Occipital lobe (tissue), 3 donors: ENCODE measurements at places on chromosomes 2 and 18.

GRCh38 chr2:164782323-164782722 is 59.3 kb downstream of the COBLL1 start:
- no peak for DNase-seq

DNA sequence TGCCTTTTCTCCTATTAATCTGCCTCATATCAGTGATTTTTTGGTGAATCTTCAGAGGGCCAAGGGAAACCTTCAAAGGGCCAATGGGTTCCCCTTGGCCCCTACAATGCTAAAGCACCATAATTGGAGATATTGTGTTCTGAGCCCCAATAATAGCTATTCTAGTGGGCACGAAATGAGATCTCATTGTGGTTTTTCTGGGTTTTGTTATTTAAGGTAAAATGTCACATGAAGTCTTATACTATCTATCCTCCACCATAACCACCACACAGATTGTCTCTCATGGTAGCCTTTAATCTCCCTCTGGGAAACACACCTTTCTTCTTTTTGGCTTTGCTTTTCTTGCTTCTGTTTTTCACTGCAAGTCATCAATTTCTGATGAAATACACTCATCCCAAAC is 152.8 kb downstream of the B3GNT2 start:
- DNase-seq, result no peak

DNA sequence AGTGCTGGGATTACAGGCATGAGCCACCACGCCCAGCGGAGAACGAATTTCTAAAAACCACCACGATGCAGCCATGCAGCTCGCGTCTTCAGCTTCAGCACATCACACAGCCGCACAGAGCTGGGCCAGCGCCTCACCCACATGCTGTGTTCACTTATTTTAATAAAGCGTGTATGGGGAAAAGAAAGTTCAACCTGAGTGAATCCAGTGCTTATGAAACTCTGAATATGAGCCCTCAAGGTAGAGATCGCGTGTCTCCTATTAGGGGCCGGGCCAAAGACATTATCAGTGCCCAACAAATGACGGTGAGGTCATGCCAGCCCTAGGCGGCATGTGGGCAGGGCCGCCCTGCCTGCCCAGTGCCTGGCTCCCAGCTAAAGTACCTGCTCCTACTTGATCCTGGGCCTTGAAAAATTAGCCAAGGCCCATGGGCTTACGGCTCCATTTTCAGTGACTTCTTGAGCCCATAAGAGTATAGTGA is 44.3 kb downstream of the SPRED2 start:
- DNase-seq, result no peak

DNA sequence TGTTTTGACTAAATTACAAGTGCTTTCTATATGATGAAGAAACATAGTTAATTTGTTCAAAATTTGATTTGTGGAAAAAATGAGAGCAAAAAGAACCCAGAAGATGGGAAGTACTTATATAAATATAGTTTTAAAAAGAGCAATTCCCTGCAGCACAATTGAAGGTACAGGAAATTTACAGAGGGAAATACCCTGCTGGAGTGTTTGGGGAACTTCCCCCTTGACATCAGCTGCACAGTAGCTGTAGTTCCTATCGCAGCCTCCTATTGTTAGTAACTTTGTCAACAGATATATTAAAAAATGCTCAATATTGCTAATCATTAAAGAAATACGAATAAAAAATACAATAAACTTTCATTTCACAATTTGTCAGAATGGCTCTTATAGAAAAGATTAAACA is 1118.8 kb upstream of the ZEB2 start:
- DNase-seq, result no peak

GRCh38 chr2:24452502-24452885 is 38.6 kb upstream of the NCOA1 start:
- DNase-seq, result no peak

GRCh38 chr18:68940039-68940438 is 142.2 kb downstream of the CCDC102B start:
- no peak for DNase-seq

DNA sequence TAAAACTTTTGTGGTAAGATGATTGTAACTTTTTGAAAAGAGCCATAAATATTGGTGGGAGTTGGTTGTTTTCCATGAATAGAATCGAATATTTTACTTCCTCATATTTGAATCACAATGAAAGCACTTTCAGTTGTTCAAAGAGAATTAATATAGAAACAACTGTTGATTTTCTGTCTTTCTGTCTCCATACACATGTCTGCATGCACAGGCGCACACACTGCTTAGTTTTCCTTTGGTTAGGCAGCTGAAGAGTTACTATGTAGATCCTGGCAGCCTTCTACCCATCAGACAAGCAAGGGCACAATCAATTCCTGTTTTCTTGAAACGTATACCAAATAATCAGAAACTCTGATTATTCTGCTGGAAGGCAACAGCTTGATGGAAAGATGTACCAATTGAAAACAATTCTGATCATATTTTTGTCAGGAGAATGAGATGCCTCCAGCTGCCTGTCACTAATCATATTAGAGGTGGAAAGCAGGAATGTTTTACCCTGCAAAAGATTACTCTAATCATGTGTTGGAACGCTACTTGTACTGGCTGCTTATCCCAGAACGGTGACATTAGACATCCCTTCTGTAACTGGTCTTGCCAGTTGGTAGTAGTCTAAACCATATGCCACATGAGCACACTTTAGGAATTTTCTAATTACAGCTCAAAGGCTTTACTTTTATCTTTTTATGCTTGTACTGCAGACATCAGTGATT is 24.0 kb downstream of the SPATS2L start:
- no peak for DNase-seq

DNA sequence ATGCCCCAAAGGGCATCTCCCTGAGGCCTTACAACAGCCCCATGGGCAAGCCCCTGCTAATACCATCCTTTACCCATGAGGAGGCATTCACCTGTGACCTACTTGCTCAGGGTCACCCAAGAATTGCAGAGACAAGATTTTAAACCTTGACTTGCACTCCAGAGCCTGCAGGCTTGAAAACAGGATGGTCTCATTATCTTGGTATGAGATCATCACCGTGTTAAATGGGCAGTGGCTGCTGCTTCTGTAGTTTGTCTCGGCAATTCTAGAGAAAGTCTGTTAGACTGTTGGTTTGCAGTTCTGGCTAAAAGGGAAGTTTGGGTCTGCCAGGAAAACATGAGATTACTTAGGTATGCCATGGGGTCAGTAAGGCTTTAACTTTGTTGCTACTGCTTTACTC is 698.9 kb downstream of the GALR1 start:
- DNase-seq, result no peak

DNA sequence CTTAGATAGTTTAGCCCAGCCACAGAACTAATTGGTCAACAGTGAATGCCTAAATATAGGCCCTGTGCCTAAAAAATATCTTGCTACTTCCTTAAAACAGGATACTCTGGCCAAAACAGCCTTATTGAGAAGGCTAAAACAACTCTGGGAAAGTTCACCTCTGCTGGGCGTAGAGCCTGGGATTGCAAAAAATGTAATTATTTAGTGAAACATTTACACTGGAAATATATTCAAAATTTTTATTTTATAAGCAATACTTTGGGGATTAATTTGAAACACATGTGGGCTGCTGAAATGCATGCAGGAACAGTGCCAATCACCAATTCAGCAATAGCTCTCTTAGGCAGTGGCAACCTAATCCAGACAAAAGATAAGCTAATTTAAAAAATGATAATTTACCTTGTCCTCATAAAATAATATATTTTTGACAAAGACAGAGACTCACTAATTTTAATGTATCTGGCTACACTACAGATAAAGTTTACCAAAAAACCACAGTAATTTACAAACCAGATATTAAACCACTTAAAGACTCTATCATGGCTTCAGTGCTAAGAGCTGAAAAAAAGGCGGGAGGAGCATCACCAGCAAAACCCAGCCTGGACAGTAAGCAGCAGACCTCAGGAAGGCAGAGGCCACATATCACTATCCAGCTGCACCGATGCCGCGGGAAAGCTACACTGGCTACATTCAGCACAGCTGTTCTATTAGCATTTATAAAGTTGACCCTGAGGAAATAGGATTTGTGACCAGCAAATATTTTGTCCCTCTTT is 18.5 kb downstream of the TRAK2 start:
- DNase-seq, result no peak

- no peak for DNase-seq
These were observed 599.9 kb downstream of the TMEM182 start for GRCh38 chr2:103361712-103362111.

DNA sequence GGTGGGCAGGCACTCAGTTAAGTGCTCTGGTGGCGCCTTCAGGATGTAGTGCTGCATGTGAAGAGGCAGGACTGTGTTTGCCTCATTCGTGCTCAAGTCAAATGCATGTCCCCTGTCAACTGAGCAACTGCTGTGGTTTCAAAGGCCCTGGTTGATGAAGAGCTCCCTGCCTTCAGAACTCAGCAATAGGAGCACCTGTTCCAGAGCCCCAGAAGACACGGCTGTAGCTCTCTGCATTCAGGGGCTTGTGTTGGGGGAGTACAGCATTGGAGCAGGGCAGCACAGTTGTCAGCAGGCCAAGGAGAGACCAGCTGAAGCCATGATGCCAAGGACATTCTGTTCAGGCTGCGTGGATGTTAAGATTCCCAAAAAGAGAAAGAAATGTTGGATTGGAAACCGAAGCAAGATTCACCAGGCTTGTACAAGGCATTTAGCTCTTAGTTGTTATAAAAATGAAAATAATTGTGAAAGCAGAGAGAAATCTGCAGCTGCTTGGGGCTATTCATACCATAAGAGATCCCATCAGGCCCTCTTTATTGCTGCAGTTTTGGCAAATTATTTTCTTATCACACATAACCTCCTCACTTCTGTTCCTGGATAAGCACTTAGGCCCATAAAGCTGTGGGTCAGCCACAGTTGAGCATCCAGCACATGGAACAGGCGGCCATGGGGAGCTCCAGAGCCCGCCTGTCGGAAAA is 252.4 kb upstream of the ZNF521 start:
- no peak for DNase-seq

- no peak for DNase-seq
These were observed 42.0 kb downstream of the TFCP2L1 start for GRCh38 chr2:121242976-121243375.

- no peak for DNase-seq
These were observed 15.0 kb upstream of the ACVR1 start for GRCh38 chr2:157890969-157891642.

DNA sequence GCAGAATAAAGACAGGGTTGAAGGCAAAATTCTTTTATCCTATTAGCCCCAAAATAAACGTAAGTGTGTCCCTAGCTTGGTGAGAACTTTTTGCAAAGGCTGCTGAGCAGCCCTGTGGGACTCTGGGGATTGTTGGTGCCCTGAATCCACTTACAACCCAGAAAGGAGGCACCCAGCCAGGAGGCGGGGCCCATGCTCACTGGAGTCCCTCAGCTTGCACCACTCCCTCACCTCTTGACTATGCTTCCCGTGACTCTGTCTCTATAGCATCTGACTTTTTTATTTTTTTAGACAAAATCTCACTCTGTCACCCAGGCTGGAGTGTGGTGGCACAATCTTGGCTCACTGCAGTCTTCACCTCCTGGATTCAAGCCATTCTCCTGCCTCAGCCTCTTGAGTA is 15.8 kb upstream of the COL6A3 start:
- no peak for DNase-seq

DNA sequence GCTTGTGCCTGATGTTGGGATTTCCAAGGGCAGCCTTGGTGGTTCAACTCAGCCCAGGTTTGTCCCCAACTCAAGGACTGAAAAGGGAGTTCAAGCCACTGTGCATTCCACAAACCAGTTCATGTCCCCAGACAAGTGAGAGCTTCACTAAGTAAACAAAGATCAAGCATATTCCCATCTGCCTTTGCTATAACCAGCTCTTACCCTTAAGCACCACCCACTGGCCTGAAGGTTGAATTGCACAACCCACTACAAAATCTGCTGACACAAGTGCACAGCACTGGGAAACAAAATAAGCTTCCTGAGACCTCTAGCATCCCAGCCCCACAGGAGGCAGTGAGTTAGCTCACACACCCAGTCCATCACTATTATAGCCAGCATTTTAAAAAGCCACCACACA is 516.7 kb downstream of the NR4A2 start:
- DNase-seq, result no peak

DNA sequence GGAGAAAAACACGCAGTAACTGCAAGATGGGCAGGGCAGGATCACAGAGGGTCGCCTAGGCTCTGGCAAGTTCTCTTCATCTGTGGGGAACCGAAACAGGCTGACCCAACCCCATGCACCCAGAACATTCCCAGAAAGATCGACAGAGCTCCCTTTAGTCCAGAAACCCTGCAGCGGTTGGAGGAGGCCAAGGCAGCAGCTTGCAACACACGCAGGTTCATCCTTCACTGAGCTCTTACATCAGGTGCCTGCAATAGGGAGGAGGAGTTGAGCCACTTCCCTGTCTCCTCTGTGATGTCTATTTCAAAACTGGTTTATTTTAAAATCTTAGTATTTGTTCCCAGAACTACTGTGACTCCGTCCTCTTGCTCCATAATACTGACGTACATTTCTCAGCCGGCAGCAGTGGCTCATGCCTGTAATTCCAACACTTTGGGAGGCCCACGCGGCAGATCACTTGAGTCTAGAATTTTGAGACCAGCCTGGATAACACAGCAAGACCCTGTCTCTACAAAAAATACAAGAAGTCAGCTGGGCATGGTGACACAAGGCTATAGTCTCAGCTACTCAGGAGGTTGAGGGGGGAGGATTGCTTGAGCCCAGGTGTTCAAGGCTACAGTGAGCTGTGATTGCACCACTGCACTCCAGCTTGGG is 11.5 kb upstream of the SLC11A1 start:
- no peak for DNase-seq
